ENCODE measurements at places on chromosomes 13 and 19. TPM values are rescaled to one million over a fixed set of nuclear protein-coding genes. Genes with fewer than 3 reads are reported as not detected.
A peak's percentile ranks its signal among the peaks of the same experiment; 100 is the strongest.

Gene IL11
- not detected for total RNA-seq

Gene TNFAIP8L1
- total RNA-seq: 12.0 TPM

Gene CYP4F3
- 1.4 TPM for total RNA-seq

Gene ZNF726
- 9.3 TPM for total RNA-seq

Gene ZNF229
- total RNA-seq: 12.3 TPM

Gene ZNF709
- total RNA-seq: 7.0 TPM

Gene PRR20A
- total RNA-seq: not detected

Gene SIGLEC12
- not detected for total RNA-seq

Gene ZNF582
- 3.4 TPM for total RNA-seq

Gene TEX101
- not detected for total RNA-seq

Gene ATP4B
- not detected for total RNA-seq

Gene PRR19
- total RNA-seq: 0.62 TPM

Gene CACNA1A
- total RNA-seq: 0.72 TPM

Gene ZNF700
- total RNA-seq: 14.2 TPM

DNA sequence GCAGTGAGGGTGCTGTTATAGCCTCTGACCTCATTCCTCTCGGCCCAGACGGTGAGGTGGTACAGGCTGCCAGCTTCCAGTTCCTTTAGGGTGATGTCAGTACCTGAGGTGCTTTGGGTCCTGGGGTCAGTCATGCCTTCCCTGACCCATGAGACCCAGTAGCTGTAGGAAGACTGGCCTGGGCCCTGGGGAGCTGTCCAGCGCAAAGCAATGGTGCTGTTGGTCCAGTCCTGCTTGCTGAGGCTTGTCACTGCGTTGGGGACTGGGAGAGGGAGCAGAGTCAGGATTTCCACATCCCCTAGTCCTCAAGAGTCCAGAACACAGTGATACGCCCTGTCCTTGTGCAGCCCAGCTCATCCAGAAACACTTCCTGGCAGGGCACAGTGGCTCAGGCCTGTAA, 10.7 kb downstream of the PTPRH start:
- DNase-seq: no peak

- peak; percentile 10 for DNase-seq
Measured at GRCh38 chr13:65260946-65261891, 1968.9 kb downstream of the PCDH9 start.

DNA sequence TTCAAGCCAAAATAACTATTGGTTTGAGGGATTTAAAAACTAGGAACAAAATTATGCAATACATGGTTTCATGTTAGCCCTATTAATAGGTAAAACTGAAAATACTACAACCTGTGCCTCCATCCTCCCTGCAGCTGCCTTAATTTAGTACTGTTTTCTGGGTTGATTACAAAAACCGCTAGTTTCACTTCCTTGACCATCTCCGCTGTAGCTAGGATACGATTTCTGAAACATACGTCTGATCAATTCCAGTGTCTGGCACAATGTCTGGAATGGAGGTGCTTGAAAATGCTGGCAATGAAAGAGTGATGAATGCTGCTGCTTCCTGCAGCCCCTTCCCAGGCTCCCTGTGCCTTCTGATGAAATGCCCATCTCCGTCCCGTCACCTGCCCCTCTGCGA, 273.5 kb downstream of the SHISA2 start:
- no peak for DNase-seq

- no peak for DNase-seq
Measured at GRCh38 chr13:112448621-112449544, 72.7 kb downstream of the SPACA7 start.

- no peak for DNase-seq
Measured at GRCh38 chr13:75180805-75181455, 301.0 kb downstream of the TBC1D4 start.

DNA sequence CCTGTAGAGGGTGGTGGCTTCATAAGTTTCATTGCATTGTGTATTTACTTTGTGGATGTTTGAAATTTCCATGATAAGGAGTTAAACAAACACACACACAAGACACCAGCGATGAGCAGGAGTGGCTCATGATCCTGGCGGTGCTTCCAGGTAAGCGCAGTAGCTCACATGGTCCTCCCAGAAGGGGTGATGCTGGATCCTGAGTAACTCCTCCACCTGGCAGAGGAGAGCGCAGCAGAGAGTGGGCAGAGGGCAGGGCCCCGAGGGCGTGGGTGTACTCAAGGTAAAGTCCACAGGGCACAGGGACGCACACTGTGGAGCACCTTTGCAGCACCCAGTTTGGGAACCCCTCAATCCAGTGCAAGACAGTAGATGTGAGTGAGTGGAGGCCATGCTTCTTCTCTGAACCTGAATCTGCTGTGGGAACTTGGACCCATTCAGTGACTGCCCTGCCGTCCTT, 54.0 kb downstream of the RFX2 start:
- no peak for DNase-seq

GRCh38 chr19:18000915-18001776, 6.8 kb upstream of the ARRDC2 start:
- peak; percentile 74 for DNase-seq

GRCh38 chr13:35479038-35479492, 2.6 kb upstream of the MAB21L1 start:
- peak; percentile 40 for DNase-seq

DNA sequence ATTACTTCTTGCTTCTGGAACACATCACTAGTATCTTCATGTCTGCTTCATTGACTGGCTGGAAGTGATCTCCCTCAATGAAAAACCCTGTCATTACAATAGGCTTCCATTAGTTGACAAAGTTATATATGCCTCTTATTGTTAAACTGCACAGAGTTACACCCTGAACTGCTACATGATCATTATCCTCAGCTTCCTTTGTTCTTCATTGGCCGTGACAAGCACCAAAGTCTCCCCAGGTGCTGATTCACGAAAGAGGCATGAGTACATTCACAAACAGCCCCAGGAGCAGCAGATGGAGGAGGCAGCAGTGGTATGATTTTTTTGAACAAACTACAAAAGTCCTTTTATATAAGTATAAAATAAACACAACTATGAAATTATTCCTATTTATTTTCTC, 51.4 kb downstream of the VWA8 start:
- no peak for DNase-seq

DNA sequence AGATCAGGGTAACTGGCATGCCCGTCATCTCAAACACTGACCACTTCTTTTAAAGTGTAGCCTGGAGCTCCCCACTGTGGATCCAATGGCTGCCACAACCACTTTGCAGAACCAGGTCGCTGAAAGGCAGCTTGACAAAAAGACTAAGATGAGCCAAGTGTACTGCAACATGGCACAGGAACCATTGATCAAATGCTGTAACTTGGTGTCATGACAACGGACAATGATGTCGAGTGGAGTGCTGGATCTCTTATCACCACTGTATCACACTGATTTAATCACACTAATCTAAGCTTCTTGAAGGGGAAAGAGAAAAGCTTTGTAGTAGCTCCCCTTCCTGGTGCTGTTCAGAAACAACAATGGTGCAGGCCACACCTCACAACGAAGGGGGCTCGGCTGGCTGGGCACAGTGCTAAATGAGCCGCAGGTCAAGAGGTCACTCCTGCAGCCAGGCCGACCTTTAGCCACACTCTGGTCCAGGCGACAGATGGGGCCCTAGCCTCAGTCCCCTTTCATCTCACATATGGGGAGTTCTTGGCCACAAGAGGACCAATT, 2.2 kb upstream of the TNFRSF19 start:
- DNase-seq: no peak

DNA sequence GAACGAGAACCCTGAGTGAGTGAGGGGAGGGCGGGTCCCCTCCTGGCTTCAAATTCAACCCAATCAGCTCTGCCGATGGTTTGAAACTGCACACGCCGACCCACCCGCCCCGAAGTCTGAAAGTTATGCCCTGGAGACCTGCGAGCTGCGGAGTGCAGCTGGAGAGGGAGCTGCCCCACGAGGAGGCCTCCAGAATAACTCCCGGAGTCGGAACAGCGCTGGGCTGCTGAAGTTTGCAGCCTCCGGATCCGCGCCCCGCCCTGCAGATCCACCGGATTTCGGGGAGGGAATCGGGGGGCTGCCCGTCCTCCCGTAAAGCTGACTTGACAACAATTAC, 7.0 kb downstream of the POU4F1 start:
- no peak for DNase-seq

DNA sequence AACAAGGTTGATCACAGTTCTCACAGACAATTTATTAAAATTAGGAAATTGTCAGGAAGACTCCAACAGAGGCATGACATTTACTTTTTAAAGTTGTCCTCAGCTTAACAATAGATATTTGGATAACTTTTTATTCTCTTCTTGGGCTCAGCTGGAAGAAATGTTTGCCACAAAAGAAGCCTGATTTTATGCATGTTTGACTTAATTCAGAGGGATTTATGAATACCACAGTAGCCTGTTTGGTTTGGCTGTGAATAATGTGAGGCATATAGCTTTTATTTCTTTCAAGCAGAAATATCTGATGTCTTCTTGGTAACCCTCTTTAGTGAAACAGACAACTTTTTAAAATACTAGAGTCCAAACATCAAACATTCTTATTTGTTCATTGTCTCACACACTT, 1464.5 kb upstream of the SLC10A2 start:
- no peak for DNase-seq

GRCh38 chr13:20553311-20553710, 13.6 kb upstream of the IFT88 start:
- peak; percentile 63 for DNase-seq

GRCh38 chr13:110216398-110217041, 90.4 kb downstream of the COL4A1 start:
- peak; percentile 54 for DNase-seq

DNA sequence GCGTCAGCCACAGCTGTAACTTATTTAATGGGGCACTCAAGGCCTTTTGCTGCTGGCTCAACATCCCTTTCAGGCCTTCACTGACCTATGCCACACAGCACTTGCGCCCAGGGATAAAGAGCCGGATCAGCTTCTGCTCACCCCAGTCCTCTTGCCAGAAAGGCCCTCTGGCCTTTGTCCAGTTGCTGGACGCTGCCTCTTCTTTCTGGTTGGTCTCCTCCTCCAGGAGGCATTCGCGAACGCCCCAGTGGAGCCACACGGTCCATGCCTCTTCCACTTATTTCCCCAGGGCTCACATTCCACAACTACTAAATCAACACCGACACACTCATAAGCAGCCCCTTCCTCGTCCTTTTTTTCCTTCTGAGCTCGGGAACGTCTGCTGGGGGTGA, 3.7 kb upstream of the ZNF329 start:
- peak; percentile 49 for DNase-seq

DNA sequence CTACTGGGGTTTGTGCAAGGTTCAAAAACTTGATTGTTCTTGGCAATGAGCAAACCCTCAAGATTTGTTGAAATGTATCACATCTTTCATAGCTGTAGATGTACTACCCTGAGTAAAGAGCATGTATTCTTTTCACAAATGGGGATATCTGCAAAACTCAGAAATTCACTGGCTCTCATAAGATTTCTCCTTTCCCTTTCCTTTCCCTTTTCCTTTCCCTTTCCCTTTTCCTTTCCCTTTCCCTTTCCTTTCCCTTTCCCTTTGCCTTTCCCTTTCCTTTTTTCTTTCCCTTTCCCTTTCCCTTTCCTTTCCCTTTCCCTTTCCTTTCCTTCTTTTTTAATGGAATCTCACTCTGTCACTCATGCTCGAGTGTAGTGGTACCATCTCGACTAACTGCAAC, 69.1 kb downstream of the FNDC3A start:
- no peak for DNase-seq

GRCh38 chr19:29831041-29831548, 19.3 kb downstream of the CCNE1 start:
- no peak for DNase-seq

- peak; percentile 70 for DNase-seq
Measured at GRCh38 chr13:80814541-80814940, 473.6 kb upstream of the SPRY2 start.

DNA sequence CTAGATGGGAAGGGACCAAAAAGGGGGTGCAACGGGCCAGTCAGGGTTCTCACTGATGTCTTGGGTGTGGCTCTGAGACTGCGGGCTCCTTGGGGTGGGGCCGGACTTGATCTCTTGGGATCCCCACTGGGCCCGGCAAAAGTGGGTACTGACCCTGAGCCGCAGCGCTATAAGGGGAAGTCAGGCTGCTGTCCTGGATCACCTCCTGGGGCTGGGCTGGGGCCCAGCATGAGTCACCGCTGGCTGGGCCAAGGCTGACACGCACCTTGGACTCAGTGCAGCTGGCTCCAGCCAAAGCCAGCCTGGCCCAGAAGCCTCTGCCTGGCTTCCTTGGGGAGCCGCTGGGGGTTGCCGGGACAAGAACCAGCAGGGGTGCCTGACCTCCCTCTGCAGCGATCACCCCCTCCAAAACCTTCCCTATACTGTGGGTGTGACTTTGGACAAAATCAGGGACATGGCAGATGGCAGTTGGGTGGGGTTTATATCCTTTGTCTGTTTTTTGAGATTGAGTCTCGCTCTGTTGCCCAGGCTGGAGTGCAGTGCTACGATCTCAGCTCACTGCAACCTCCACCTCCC, 617 bp upstream of the IQCN start:
- peak; percentile 86 for DNase-seq

- DNase-seq: no peak
Measured at GRCh38 chr19:48499316-48500090, 12.1 kb downstream of the LMTK3 start.

GRCh38 chr19:17491287-17491686, 20.2 kb upstream of the PGLS start:
- DNase-seq: no peak

- DNase-seq: no peak
Measured at GRCh38 chr13:113365971-113366588, 2.1 kb upstream of the GRTP1 start.

GRCh38 chr13:53301449-53301848, 272.8 kb downstream of the OLFM4 start:
- no peak for DNase-seq

DNA sequence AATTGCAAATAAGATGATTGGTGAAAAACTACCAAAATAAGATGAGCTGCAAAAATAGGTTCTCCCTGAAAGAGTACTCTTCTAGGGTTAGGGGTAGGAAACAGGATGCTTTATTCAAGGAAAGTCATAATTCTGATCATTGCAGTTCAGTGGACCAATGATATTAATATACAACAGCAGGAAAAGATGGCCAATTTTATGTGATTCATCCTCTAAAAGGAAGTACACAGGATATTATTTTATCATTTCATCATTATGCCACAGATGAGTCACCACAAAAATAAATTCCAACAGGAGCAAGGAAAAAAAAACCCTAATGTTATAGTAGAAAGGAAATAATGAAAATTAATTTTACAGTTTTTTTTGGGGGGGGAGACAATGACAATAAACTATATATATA, 205.0 kb downstream of the NALCN start:
- DNase-seq: no peak

- no peak for DNase-seq
Measured at GRCh38 chr19:33259539-33259938, 33.9 kb upstream of the SLC7A10 start.

DNA sequence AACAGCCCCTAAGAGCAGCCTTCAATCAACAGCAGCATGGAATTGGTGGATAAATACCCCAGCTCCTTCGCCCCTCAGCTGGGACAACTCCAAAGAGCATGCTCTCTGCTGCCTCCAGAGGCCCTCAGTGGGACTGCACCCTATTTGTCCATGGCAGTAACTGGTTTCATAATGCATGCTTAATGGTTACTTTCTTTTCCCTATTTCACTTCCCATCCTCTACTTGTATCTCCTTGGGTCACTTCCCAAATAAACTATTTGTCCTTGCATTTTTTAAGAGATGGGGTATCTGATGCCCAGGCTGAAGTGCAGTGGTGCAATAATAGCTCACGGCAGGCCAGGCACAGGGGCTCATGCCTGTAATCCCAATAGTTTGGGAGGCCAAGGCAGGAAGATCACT, 13.5 kb upstream of the TPM4 start:
- peak; percentile 35 for DNase-seq

- DNase-seq: no peak
Measured at GRCh38 chr13:47211106-47211505, 314.3 kb upstream of the HTR2A start.

GRCh38 chr13:33204130-33204927, 81.2 kb downstream of the STARD13 start:
- DNase-seq: peak; percentile 95
